Activated naive CD8-positive, alpha-beta T cell treated with anti-CD3 and anti-CD28 coated beads, Interleukin-2, amount 10 ng/mL, durations not matched to agents 7 days and 5 days (primary cell): ENCODE measurements at places on chromosomes 6 and 20.

DNA sequence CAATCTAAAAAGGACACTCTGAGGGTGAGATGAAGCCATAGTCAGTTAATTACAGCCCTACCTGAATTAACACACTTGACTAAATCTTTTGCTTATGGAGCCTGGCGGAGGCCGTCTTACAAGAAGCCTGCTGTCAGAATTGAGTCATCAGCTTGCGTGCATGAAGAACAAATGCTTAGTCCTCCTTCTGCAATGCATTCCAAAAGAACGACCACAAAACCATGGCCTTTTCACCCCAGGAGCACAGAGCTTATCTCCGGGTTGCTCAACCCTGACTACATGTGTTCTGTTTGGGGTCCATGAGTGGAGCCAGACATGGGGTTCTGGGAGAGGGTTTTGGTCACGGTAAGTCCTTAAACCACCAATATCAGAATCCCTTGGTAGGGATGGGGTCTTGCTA is 318.1 kb downstream of the CLIC5 start:
- DNase-seq = no peak

- no peak for DNase-seq
These were observed 21.3 kb upstream of the PPARD start for GRCh38 chr6:35321091-35321490.

- peak; percentile 19 for DNase-seq
These were observed 34.1 kb downstream of the TGM2 start for GRCh38 chr20:38130687-38131587.

DNA sequence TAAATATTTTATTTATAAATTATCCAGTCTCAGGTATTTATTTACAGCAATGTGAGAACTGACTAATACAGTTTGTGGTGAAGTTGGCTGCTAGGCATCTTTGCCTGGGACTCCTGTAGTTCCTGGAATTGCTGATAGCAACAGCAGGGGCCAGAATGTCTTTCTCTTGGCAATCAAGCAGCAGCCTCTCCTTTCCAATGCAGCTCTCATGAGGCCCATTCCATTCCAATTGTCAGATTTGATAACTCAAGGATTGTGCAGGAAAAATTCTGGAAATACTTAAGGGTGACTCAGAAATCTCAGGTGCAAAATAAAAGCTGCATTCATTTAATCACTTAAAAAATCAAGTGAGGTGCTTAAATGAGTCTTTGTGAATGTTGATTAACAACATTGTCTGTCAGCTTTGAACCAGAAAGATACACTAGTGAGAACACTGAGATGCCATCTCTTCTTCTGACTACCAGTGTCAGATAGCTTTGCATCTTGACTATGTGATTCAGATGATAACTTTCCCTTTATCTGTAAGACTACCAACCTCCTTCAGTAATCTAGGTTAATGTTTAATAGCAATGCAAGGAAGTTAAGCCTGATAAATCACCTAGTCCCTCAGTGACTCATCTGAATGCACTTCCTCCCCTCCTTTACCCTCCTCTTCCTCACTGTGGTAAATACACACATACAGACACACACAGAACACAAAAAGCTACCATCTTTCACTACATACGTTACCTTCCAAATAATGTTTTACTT is 32.1 kb upstream of the COL21A1 start:
- no peak for DNase-seq

GRCh38 chr6:44327760-44328159 is 14.6 kb upstream of the AARS2 start:
- DNase-seq = no peak

DNA sequence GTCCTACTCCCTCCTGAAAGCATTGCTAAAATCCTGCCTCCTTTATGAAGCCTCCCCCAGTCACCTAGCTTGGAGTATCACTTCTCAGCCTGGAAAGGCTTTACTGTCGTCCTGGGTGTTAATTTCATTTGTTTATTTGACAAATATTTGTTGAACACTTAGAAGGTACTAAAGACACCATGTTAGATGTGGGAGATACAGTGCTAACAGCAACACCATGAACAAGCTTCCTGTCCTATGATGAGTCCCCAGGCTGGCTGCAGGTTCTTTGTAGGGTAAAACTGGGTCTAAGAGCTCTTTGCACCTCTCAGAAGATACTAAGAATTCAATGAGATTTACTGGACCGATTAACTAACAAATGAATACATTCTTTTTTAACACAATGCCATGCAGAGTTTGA is 109.2 kb upstream of the TMEM170B start:
- no peak for DNase-seq

- DNase-seq = no peak
These were observed 34.6 kb downstream of the FBXO5 start for GRCh38 chr6:152948150-152948768.

- no peak for DNase-seq
These were observed 76.2 kb upstream of the IPCEF1 start for GRCh38 chr6:154432533-154433476.

DNA sequence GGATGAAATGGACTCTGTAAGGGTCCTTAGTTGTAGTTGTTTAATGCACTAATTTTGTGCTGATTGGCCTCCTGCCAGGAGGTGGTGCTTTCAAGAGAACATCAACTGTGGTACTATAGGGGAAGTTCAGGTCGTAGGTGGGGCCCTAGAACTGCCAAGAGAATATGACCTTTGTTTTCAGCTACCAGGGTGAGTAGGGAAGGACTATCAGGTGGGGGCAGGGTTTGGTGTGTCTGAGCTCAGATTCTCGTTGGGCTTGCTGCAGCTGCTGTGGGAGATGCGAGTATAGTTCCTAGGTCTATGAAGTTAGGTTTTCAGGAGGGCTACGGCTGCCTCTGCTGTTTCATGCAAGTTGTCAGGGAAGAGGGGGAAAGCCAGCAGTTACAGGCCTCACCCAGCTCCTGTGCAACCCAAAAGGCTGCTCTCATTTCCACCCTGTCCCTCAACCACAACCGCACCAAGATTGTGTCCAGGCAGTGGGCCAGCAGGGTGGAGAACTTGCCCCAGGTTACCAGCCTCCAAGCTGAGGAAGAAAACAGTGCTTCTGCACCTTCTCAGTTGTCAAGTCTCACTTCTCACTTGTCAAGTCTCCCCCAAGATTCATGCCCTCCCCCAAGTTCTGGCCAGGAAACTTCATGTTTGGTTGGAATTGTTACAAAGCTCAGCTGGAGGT is 626.5 kb upstream of the MAP3K7 start:
- no peak for DNase-seq

- DNase-seq = no peak
These were observed 45.1 kb upstream of the PNRC1 start for GRCh38 chr6:89035252-89036101.

DNA sequence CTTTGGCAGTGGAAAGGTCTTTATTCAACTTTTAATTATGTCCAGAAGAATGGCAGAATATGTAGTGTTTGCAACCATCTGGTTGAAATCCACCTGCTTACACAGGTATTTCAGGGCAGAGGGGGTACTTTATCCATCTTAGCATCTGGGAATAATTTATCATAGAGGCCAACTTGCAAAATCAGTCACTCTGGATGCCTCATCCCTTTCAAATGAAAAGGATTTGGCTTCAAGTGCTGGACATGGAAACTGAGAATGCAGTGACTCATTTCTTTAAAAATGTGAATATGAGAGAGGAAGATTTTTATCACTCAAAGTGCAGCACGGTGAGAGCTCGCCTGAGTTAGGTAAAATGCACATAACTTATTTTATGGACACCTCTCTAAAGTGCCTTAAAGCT is 758.3 kb downstream of the KIF16B start:
- DNase-seq = no peak
